Stimulated activated CD4-positive, alpha-beta T cell treated with anti-CD3 and anti-CD28 coated beads, Interleukin-1b, Interleukin-23, amount 100 ng/mL, for 4 hours (primary cell): ENCODE measurements at places on chromosomes 2 and 18.

DNA sequence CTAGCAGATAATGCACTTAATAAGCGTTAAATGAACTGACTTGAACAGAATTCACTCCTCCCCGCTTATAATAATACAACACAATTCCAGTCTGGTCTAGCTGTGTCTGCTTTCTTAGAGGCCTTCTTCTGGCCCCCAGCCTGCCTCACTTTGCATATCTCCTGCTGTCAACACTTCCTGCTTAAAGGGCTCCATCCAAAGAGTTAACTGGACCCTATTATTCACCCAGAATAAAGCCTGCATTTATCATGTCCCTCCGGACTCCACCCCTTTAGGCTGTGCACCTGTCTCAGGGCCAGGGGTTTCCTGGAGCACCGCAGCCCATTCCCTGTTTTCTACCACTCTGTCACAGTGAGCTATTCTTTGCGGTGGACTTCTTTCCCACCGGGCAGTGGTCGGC is 292.8 kb upstream of the FBXO11 start:
- DNase-seq: no peak

DNA sequence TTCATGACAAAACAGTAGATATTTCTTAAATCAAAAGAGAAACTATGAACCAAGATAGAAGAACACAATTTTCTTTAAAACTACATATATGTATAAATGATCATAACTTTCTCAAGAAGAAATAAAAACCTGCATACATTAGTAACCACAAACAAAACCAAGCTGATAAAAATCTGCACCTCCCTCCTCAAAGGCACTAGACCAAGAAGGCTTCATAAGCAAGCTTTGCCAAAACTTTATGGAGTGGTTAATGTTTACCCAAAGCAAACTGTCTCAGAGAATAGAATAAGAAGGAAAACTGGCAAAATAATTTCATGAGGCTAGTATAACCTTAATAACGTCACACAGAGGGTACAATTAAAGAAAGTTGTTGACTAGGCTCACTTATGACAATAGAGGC is 138.3 kb downstream of the ZBTB7C start:
- DNase-seq: no peak

DNA sequence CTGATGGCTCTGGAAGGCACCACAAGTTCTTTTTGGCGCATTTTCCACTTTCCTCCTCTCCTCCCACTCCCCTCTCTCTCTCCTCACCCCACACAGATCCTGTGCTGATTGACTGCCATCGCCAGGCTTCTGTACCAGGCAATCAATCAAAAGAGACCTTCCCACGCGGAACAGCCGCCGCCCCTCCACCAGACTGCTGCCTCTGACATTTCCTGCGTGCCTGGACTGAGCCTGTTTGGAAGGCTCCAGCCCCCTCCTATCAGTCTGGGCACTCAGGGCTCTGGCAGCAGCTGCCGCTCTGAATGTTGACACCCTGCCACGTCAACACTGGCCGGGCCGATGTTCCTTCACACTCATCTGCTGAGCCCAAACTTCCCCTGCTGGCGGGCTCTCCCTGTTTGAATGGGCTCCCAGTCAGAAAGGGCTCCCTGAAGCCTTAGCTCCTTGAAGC is 467.7 kb downstream of the EPHA4 start:
- DNase-seq: no peak

DNA sequence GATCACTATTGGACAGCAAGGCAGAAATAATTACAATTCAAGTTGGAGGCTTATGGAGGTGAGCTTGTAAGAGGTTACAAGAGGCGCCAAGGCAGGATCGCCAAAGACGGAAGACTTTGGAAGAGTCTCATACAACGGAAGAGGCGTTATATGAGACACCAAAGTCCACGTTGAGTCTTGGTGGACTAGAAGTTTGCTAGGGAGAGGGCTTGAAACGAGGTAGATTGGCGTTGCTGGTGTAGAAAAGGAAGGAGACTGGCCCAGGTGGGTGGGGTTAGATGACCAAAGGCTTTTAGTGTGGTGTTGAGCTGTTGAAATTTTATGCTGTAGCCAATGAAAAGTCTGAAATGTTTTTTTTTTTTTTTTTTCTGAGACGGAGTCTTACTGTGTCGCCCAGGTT is 1.4 kb downstream of the MSH2 start:
- no peak for DNase-seq

DNA sequence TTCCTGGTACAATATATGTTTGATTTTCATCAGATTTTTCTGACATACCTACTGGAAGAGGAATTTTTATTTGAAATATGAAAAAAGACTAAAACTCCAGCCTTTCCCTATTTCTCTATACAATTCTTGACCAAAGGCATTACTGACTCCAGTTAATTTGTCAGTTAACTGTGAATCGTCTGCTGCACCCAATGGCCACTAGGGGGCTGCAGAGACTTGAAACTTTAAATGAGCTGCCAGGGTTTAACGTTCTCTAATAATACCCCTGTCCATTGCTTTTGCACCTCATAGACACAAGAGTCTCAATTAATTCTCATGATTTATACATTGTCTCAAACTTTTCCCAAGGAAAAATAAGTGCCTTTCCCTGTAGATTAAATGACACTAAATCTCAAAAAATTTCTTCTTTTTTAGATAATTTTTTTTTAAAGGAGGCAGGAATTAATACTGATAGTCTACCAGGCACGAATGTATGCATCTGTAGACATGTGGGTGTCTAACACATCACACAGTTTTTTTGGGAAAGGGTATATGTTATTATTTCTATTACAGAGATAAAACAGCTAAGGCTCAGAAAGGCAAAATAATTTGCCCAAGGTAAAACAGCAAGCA is 1.8 kb upstream of the ALK start:
- DNase-seq: no peak

DNA sequence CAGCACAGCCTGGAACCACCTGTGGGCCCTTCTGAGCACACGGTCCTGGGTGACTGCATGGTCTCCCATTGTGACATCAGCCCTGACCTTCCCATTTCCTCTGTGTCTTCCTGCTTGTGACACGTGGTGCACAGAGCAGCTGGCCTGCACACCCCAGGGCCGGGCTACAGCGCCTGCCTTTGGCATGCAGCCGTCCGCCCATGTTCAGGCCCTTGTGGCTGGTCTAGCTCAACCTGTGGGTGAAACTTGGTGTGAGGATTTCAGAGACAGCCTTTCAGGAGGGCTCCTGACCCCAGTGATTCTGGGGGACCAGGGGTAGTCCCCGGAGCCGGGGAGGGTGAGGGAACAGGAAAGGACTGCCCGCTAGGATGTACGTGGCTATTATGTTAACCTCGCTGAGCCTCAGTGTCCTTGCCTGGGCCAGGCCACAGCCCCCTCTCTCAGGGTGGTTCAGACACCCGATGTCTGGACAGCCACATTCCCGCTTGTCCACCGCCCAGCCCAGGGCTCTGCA is 284.8 kb upstream of the HS6ST1 start:
- DNase-seq: no peak

DNA sequence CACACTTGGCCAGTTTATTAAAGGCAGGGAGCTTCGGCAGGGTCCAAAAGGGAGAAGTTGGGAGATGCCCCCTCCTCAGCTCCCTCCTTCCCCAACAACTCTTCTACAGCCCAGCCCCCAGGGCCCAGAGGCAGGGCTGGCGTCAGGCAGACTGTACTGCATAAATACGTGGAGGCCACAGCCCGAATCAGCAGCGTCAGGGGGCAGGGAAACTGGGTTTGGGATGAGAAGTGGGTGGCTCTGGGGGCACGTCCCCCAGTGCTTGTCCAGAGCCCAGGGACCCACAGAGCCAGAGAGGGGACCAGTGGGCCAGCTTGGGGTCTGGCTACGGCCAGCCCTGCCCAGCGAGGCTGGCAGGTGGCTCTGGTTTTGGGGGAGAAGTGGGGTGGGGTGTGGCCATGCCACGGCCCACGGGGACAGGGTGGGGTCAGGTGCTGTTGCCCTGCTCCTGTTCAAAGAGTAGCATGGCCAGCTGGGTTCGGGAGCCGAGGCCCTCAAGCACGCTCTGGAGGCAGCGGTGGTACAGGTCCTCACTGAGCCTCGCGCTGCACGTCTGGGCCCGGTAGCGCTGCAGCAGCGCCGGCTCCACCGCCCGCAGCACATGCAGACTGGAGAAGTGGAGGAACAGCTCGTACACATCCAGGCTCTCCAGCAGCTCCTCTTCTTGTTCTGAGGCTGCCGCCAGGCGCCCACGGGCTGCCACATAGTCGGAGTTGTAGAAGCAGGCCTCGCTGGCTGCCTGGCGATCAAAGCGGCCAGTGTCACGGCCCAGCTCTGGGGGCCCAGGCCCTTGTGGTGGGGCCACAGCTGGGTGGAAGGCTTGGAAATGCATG is 4.4 kb downstream of the CHPF start:
- DNase-seq: no peak

- no peak for DNase-seq
These were observed 23.7 kb downstream of the CCDC88A start for GRCh38 chr2:55395724-55396605.

GRCh38 chr2:18046558-18047212 is 168.2 kb downstream of the KCNS3 start:
- DNase-seq: no peak

GRCh38 chr2:47984041-47984440 is 77.7 kb upstream of the FBXO11 start:
- DNase-seq: no peak

- no peak for DNase-seq
These were observed 601.9 kb upstream of the REG3G start for GRCh38 chr2:78423631-78424030.

GRCh38 chr2:205747829-205748386 is 65.6 kb downstream of the NRP2 start:
- DNase-seq: no peak

DNA sequence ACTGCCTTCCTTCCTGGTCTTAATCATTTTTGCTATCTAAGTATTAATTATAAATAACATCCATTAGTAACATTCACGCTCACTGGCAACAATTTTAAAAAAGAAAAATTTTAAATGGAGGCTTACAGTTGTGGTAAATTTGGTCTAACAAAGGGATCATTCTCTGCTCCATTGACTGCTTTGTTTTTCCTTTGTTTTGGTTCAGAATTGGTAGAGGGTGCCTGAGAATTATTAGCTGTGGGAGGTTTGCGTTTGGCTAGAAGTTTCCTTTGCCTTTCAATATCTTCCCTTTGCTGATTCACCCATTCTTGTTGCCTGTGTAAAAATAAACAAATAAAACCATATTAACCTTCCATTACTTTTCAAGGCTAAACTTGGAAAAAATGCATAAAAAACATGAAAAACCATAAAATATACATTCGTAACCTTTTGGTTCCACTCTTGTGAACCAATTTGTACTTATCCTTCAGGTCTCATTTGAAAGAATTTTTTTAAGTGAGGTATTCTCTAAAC is 114.6 kb downstream of the TLK1 start:
- no peak for DNase-seq

DNA sequence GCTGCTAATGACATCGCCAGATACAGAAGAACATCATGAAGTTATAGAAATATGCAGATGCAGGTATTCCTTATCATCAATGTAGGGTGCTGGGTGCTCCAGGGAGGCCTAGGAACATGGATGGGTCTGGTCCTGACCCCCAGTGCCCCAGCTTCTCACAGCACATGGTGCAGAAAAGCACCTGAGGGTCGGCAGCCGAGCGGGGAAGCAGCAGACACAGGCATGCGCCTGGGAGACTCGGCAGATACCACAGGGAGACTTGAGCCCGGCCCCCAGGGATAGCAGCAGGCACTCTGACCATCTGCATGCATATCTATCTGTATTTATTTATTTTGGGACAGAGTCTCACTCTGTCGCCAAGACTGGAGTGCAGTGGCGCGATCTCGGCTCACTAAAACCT is 43.2 kb downstream of the TMEM18 start:
- no peak for DNase-seq

GRCh38 chr2:20514596-20515269 is 67.9 kb downstream of the RHOB start:
- no peak for DNase-seq

DNA sequence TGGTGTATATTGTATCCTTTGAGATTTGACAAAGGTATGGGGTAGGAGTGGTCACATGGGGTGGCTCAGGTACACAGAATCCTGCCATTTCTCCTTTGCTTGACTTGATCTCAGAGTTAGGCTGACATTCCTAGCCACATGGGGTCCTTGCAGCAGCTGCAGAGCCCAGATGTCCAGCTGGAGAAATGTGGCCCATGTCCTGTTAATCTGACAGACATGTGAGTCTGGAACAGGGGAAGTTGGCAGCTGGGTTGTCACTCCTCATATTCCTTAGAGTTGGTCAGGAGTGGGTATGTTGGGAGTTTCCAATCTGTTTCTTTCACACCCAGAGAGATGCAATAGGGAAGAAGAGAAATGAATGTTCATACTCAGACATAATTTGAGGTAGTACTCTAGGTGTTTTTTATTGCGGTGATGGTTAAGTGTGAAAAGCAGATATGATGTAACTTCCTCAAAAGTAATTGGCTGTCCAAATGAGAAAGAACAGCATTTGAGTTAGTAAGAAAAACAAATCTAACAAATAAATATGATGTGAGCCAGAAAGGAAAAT is 402.6 kb upstream of the MEIS1 start:
- no peak for DNase-seq

- no peak for DNase-seq
These were observed 44.2 kb downstream of the DPYSL5 start for GRCh38 chr2:26892133-26892532.

DNA sequence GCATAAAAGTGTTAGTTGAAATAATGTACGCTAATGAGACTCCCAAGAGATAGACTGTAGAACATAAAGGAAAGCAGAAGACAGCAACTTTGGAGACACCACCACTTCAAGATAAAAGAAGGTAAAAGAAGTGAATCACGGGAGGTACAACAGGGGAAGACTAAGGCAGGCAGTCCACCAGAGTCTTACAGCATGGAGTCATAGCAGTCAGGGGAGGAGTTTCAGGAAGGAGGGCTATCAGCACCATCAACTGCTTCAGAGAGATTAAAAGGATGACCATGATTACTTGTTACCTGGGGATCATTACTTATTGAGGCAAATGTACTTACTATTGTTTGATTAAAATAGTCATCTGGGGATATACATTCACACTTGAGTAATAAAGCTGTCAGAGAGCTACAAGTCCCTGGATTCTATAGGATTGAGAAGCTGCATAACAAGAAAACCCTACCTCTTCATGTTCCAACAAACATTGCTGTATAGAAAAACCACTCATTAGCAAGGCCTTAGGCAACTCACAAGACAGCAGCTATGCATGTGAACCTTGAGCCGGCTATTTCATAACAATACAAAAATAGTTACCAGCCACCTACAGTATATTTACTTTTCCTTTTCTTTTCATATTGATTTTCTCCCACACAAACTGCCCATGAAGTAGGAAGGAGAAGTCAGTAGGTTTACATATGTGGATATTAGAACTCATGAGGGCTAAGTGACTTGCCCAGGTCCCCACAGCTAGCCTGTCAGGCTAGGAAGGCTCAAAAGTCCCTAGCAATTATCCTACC is 101.7 kb downstream of the PDE11A start:
- DNase-seq: no peak

GRCh38 chr2:241722896-241723454 is 11.5 kb upstream of the D2HGDH start:
- DNase-seq: no peak
